Karpas-422 (cell line): ENCODE measurements at places on chromosomes 16 and 17. TPM values are rescaled to one million over a fixed set of nuclear protein-coding genes. Genes with fewer than 3 reads are reported as not detected.

- no peak overlapping the region for H3K27ac ChIP-seq
- H3K36me3 ChIP-seq = no peaks in the 10 kb centered on the region
- no peak overlapping the region for H3K4me3 ChIP-seq
- peaks cover 16% of the 10 kb centered on the region for H3K4me1 ChIP-seq
- peak; percentile 32 for DNase-seq
Measured at GRCh38 chr17:72535779-72536178, 415.0 kb downstream of the SOX9 start.

GRCh38 chr17:64783556-64784352, 121.6 kb upstream of the SMURF2 start:
- no peaks in the 10 kb centered on the region for H3K36me3 ChIP-seq
- DNase-seq = no peak
- no peak overlapping the region for H3K4me3 ChIP-seq
- peaks cover 21% of the 10 kb centered on the region for H3K4me1 ChIP-seq
- H3K27me3 ChIP-seq = no peaks in the 10 kb centered on the region
- H3K27ac ChIP-seq = 0 out of 2 replicates have a peak overlapping the region, but pooled peaks have one; percentile 8

DNA sequence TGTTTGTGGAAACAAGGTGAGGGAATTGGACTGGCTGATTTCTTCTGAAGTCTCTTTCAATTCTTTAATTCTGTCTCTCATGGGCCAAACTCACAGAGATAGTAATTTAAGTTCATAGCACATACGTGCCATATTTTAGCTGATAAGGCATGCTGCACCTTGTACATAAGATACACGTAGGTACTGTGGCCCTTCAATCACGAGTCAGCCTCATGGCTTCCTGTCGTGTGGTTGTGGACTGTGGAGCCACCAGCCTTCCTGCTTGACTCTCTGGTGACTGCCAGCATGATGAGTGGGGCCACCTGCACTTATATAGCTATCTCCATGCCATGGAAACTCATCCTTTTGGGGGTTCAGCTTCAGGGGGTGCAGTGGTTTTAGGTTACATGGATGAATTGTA, 25.1 kb downstream of the KSR1 start:
- no peaks in the 10 kb centered on the region for H3K27me3 ChIP-seq
- no peak overlapping the region for H3K27ac ChIP-seq
- H3K4me3 ChIP-seq = no peak overlapping the region
- no peak for DNase-seq
- H3K36me3 ChIP-seq = no peaks in the 10 kb centered on the region

DNA sequence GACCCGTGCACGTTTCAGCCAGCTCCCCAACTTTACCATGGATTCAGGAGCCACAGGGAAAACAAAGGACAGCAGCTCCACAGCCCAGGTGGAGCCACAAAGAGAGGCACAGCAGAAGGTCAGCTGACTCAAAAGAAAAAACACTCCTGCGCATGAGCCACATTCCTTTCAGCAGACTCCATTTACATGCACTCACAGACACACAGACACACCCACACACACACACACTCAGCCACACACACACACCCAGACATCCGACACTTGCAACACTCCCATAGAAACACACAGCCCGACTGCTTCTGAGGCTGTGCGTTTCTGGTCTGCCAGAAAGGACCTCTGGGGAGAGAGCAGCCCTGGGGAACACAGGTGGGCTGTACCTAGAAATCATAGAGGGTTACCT, 2335.5 kb downstream of the TP53TG3F start:
- no peak overlapping the region for H3K4me3 ChIP-seq
- H3K27ac ChIP-seq = no peak overlapping the region
- no peak for DNase-seq
- H3K36me3 ChIP-seq = no peaks in the 10 kb centered on the region
- H3K4me1 ChIP-seq = no peaks in the 10 kb centered on the region

DNA sequence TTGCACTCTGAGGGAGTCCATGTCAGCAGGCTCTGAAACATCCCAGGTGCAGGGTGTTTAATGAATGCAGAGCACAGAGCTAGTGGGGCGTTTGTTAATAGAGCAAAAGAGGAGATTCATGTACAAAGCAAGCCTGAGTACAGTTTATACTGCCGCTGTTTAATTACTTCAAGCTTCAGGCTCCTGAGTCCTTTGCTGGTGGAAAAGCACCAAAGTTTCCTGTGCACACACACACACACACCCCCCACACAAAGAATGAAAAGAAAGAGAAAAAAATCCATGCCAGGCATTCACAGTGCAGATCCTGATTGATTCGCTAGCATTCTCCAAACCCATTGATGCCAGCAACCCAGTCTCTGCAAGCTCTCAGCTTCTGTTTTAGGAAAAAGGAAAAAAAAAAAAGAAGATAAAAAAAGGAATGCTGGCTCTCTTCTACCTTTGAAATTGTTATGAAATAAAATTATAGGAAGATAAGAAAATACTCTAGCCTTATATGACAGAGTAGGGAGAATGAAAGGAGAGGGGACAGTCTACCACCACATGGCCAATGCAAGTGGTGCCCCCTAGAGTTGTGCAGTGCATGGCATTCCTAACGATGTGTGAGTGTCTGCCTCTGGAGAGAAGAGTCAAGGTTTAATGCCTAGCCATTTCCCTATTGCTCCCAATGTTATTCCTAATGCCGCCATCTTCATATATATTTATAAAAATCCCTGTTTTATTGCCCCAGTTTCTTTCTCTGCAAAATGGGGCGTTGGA, 216.5 kb downstream of the TMEM114 start:
- H3K27ac ChIP-seq = no peak overlapping the region
- H3K4me3 ChIP-seq = no peak overlapping the region
- no peak for DNase-seq
- H3K4me1 ChIP-seq = no peaks in the 10 kb centered on the region

LLGL1 gene
- total RNA-seq = 12.0 and 12.1 TPM in 2 replicates

DNA sequence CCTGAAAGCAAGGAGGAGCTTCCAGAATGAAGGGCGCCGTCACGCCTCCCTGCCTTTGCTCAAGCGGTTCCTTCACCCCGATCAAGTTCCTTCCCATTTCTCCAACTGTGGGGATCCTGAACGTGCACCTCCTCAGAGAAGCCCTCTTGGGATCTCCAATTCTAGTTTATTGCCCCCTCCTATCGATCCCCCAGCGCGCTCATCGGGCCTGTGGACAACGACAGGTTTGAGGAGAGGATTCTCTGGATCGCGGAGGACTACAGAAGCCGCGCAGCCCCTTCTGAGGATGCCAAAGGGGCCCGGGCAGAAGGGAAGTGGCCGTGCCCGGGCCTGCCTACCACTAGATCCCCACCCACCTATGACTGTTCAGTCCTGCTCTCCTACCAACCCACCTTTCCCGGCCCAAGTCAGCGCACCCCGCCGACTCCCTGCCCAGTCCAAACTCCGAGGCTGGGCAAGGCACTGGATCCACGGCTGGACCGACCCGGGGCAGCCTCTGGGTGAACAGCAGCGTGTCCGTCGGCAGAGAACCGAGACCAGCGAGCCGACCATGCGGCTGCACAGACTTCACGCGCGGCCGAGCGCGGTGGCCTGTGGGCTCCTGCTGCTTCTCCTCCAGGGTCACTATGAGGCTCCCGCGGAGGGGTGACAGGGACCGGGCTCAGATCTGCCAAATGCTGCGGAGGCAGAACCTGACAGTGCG, 12.8 kb upstream of the CES3 start:
- no peaks in the 10 kb centered on the region for H3K27me3 ChIP-seq
- peaks cover 3% of the 10 kb centered on the region; the same call in 1 of the 2 replicates for H3K4me1 ChIP-seq
- H3K36me3 ChIP-seq = no peaks in the 10 kb centered on the region
- DNase-seq = no peak
- H3K4me3 ChIP-seq = peak overlapping the region; percentile 39; the same call in 1 of the 2 replicates

DNA sequence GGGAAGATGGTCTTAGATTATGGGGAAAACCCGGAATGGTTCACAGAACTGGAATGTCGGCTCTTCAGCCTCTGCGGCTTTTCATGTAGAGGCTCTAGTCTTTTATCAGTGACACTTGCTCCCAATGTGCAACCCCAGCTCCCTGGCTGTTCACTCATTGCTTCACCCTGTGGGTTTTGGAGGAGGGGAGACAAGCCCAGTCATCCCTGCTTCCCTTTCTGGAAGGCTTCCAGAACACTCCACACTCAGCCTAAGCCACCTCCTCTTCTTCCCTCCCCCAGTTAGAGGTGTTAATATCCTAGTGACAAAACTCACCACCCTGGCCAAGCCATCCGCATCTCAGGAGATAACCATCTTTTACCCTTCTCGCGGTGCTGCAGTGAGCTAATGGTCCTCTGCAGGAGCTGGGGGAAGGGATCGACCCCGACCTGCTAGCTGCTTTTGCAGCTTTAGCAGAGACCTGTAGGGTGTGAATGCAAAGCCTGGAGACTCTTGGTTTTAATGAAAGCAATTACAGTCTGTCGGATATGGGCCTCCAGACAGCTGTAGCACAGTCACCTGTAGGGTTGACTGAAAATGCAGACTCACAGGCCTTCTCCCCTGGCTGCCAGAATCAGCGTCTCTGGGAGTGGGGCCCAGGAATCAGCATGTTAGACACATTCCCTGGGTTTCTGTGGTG, 24.3 kb upstream of the LASP1NB start:
- H3K4me1 ChIP-seq = peaks cover 17% of the 10 kb centered on the region
- peaks cover 23% of the 10 kb centered on the region for H3K36me3 ChIP-seq
- no peak for DNase-seq
- no peaks in the 10 kb centered on the region for H3K27me3 ChIP-seq

OTOP3 gene
- not detected in 2 replicates for total RNA-seq

DNA sequence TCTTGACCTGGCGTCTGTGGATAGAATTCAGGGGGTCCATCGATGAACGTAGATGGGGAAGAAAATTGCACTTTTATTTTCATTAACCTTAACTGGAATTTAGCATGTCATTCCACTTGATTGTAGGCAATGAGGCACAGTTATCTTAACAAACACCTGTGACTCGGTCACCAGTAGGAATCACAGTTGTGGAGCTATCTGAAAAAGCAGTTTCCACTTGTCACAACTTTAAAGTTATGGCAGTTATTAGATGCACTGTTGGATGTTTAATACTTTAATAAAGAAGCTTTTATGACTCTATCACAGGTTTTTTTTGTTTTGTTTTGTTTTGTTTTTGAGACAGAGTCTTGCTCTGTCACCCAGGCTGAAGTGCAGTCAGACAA, 83.7 kb upstream of the LGALS9 start:
- no peak overlapping the region for H3K4me3 ChIP-seq
- DNase-seq = no peak
- H3K4me1 ChIP-seq = peaks cover 8% of the 10 kb centered on the region
- H3K27ac ChIP-seq = no peak overlapping the region
- no peaks in the 10 kb centered on the region for H3K27me3 ChIP-seq

DNA sequence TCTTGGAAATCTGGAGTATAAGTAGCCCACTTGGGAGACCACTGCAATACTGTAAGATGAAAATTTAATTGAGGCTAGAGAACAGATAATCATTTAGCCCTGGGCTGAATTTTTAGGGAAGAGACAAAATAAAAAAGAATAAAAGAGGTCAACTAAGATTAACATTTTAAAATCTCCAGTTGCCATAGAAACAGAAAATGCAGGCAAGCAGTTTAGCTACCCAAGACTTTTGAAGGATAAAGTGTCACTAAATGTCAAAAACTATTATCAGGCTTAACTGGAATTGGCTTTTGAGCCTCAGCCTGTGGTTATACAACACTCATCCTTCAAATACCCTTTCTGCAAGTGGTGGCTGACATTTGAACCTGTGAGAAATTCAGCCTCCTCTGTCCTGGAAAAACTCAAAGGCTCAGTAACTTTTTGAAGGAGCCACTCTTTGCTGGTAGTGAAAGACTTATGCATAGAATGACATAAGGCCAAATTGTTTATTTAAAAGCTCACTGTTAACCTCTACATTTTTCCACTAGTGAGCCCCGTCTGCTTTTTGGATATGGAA, 220.7 kb upstream of the KCNJ16 start:
- DNase-seq = no peak
- no peak overlapping the region for H3K27ac ChIP-seq
- H3K4me1 ChIP-seq = peaks cover 3% of the 10 kb centered on the region; the same call in 1 of the 2 replicates
- no peaks in the 10 kb centered on the region for H3K27me3 ChIP-seq
- H3K36me3 ChIP-seq = no peaks in the 10 kb centered on the region

SLC6A2 gene
- total RNA-seq = not detected in 2 replicates

HEATR9 gene
- total RNA-seq = not detected in 2 replicates

OR3A2 gene
- total RNA-seq = not detected in 2 replicates

- H3K27me3 ChIP-seq = no peaks in the 10 kb centered on the region
- H3K36me3 ChIP-seq = peaks cover 31% of the 10 kb centered on the region
Measured at GRCh38 chr16:56946767-56947603, 14.8 kb upstream of the CETP start.

- peak; percentile 82 for DNase-seq
- no peaks in the 10 kb centered on the region for H3K36me3 ChIP-seq
- no peaks in the 10 kb centered on the region for H3K27me3 ChIP-seq
- no peak overlapping the region for H3K27ac ChIP-seq
- no peak overlapping the region for H3K4me3 ChIP-seq
Measured at GRCh38 chr17:39591958-39592954, 15.5 kb downstream of the NEUROD2 start.

GNG13 gene
- total RNA-seq = not detected in 2 replicates

- peak overlapping the region; percentile 97 for H3K27ac ChIP-seq
- peak; percentile 84 for DNase-seq
- peaks cover 63% of the 10 kb centered on the region for H3K4me1 ChIP-seq
- no peaks in the 10 kb centered on the region for H3K27me3 ChIP-seq
Measured at GRCh38 chr17:77451894-77452852, 311.4 kb downstream of the SEC14L1 start.

ABCC3 gene
- not detected in 2 replicates for total RNA-seq

SHISA9 gene
- not detected in 2 replicates for total RNA-seq

- H3K36me3 ChIP-seq = no peaks in the 10 kb centered on the region
- no peaks in the 10 kb centered on the region for H3K27me3 ChIP-seq
- no peak overlapping the region for H3K4me3 ChIP-seq
- DNase-seq = no peak
- no peak overlapping the region for H3K27ac ChIP-seq
Measured at GRCh38 chr16:28542646-28543045, 3.9 kb upstream of the NUPR1 start.

DNA sequence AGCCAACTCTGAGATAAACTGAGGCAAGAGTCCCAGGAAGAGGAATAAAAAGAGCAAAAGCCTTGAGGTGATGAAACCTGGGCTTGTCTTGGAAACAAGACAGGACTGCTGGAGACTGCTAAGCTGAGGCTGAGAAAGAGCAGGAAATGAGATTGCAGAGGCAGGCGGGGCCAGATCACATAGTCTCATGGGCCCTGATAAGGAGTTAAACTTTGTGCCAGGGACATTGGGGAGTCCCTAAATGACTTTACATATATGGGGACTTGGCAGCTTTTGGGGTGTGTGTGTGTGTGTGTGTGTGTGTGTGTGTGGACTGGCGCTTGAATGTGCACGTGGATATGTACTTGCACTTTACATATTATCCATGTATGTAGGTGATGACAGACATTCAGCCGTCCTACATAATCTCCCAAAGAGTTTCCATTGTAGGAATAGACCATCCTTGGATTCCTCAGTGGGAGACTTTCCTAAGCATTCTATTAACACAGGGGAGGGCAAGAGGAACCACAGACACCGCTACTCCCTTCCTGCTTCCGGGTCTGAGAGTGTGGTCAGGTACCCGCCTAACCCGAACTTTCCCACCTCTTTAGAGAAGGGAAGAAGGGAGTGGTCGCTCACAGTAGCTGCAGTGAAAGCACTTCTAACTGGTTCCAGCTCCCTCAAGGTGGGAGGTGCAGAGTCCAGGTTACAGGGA, 123.1 kb downstream of the LYRM1 start:
- no peaks in the 10 kb centered on the region for H3K4me1 ChIP-seq
- DNase-seq = no peak
- H3K36me3 ChIP-seq = no peaks in the 10 kb centered on the region
- no peak overlapping the region for H3K4me3 ChIP-seq
- no peaks in the 10 kb centered on the region for H3K27me3 ChIP-seq
- no peak overlapping the region for H3K27ac ChIP-seq
